ENCODE measurements at places on chromosomes 12 and 14.

GRCh38 chr14:53880761-53881160 lies 75.9 kb downstream of the BMP4 start:
- DNase-seq = no peak

GRCh38 chr12:6311822-6312528 lies 1.5 kb downstream of the PLEKHG6 start:
- DNase-seq = no peak

- no peak for DNase-seq
Measured at GRCh38 chr14:70791971-70792370, 17.3 kb downstream of the MAP3K9 start.

DNA sequence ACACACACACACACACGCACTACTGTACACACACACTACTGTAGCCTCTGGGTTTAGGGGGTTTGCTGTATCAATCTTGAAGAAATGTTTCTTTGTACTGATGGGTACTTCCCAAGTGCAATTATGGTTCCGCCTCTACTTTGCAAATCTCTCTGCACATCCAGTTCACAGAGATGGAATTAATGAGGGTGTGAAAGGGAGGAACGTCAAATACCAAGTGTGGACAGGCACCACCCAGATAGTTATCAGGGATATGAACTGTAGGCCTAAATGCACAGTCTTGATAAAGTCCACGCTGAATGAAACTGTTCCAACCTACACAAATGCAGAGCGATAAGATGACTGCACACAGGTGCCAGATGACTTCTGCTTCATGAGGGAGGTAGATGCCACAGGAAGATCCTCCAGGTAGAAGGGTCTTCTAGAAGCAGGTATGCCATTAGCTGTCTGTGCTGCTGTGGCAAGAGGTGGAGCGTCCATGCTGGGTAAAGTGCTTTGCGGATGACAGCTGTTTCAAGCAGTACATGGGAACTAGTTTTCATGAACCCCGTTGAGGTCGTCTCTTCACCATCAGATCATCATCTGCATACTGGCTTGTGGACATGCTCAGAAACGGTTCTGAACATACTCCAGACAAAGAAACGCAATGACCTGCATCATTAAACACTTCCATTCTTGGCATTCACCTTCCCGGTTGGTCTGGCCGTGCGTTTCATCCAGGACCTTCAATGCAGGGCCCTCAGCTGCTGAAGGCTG lies 314.3 kb upstream of the RTL1 start:
- no peak for DNase-seq

GRCh38 chr12:80701388-80701787 lies 6.0 kb upstream of the MYF6 start:
- DNase-seq = no peak

DNA sequence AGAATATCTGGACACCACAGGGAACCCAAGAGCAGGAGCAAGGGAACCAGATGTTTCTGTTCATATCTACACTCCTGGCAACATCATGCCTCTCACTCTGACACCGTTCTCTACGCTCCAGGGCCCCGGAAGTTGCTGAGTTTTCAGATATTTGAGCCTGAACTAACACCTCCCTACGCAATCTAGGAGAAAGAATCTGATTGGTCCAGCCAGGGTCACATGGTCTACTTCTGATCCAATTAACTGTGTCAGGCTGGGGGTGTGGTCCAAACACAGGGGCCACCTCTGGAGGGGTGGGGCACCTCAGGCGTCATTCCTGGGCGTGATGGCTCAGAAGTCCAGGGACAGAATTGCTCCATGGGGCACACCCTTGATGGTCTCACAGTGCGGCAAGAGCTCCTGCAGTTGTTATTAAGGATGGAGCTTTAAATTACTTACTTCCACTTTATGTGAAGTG lies 165.5 kb downstream of the PTPN11 start:
- DNase-seq = no peak

GRCh38 chr12:86376052-86376451 lies 119.9 kb upstream of the MGAT4C start:
- no peak for DNase-seq
